BJ (cell line): ENCODE measurements at places on chromosomes 7 and 10. TPM values are rescaled to one million over a fixed set of nuclear protein-coding genes. Genes with fewer than 3 reads are reported as not detected.
A peak's percentile ranks its signal among the peaks of the same experiment; 100 is the strongest.

DNA sequence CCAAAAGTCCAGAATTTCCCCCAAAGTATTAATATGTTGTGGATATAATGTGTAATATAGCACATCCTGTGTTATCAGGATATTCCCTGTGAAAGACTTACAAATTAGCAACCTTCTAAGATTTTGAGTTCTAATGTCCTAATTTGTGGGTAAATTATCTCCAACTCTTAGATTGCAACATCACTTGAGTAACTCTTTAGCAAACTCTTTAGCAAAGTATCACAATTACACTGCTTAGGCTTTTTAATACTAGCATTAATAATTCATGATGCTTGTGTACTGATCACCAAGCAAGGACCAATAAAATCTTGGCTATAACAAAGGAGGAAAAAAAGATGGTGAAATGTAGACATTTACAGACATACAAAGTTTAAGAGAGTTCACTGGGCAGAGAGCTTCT, 27.7 kb downstream of the HIP1 start:
- no peak for DNase-seq

- no peak for DNase-seq
Measured at GRCh38 chr7:84454174-84454959, 259.8 kb upstream of the SEMA3A start.

GRCh38 chr7:69782917-69783684, 184.8 kb downstream of the AUTS2 start:
- no peak for DNase-seq

- DNase-seq = no peak
Measured at GRCh38 chr7:25594122-25594521, 365.8 kb upstream of the NPVF start.

The PTPRN2 gene
- polyA plus RNA-seq = 0.20 and 0.31 TPM in 2 replicates

- no peak for DNase-seq
Measured at GRCh38 chr10:70928140-70928539, 39.8 kb upstream of the PCBD1 start.

DNA sequence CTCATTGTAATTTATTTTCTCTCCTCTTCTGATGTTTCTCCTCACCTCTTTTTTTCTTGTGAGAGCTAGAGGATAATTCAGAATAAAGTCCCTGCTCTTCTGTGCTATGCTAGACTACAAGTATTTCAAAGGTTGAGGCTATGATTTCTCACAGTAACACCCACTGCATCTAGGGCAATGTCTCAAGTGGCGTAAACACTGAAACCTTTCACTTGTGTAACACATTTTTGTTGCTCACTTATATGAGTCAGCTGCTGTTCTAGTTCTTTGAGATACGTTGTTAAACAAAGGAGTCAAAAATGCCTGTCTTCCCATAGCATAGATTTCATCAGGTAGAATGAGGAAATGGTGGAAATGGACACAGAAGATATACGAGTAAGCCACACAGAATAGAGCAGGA, 305.1 kb upstream of the PITRM1 start:
- DNase-seq = no peak

DNA sequence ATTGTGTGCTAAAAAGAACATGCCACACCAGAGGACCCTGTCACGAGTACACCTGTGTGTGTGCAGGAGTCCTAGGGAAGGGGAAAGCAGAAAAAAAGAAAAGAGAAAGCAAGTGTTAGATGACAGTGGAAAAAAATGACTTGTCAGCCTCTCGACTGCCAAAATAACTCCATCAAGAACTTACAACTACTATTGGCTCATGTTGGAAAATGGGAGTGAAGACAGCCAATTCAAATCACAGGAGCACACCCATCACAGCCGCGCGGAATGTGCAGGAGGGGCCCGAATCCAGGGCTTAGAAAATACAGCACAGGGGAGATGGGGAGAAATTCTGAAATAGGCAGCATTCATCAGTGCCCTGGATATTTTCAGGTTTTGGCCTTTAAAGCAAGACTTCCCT, 38.1 kb upstream of the FOXI2 start:
- DNase-seq = no peak

DNA sequence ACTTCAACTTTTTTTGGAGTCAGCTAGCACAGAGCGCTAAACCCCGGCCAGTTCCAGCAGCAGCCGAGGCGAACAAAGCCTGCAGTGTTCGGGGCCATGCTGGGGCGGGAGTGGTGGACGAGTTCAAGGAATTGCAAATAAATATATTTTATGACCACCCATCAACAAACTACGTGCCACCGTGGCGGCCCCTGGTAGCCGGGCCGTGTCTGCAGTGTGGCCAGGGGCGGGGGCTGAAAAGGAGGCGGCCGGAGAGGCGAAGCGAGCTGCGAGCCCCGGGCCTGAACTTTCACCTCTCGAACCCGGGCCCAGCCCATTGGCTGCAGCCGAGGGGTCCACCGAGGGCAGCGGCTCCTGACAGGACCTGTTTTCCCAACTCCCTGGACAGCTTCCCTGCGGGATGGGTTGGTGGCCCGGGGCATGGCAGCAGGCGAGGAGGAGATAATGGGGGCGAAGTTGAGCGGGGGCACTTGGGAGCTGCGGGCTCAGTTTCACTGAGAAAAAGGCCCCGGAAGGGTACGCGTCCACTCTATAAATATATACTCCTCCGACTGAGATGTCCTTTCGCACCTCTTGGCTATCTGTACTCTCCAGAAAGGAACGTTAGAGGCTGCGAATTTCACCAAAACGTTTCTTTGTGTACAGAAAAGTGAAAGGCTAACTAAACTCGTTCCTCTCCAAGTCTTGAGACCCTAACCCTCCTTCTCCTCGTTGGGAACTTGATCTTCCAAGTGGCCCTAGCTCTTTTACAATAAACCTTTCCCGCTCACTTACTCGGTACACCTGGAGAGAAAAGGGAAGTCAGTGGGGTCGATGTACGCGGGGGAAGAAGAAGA, 164.6 kb upstream of the PPP1R3A start:
- DNase-seq = no peak

GRCh38 chr10:104117839-104118323, 4.1 kb upstream of the SFR1 start:
- DNase-seq = no peak

- no peak for DNase-seq
Measured at GRCh38 chr7:2032876-2033407, 199.8 kb downstream of the MAD1L1 start.

DNA sequence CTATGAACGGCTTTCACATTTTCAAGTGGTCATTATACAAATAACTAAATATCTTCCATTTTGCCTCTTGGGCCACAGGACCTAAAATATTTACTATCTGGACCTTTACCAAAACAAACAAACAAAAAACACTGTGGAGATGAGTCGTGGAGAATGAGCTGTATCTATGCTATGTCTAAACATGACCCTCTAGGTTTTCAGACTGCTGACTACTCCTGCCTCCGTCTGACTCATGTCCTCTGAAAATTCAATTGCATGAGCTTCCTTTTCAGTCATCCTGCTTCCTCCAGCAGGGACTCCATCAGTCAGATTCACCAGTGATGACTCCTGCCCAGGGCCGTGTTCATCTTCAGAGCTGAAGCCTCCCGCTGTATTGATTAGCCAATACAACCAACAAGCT, 96.8 kb downstream of the COL28A1 start:
- peak; percentile 95 for DNase-seq
